ENCODE measurements at places on chromosomes 16 and 17.

DNA sequence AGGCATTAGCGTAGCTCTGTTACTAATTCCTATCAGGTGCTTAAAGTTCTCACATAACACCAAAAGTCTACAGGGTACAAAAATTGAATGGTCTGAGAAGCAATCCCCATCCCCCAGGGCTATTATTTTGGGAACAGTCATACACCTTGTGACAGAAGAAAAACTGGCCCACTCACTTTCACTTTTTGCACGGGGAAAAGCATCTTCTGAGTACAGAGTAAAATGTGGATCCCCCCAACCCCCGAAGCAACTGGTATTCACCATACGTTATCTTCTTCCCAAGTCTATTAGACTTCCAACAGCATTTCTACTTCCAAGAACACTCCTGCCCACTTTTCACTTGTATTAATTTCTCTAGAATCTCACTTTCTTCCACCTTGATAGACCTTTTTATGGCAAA is 11.8 kb downstream of the GGA3 start:
- no peak for DNase-seq

GRCh38 chr16:75589306-75589705 is 23.1 kb downstream of the GABARAPL2 start:
- no peak for DNase-seq

- DNase-seq: no peak
These were observed 17.0 kb downstream of the ITGA3 start for GRCh38 chr17:50072925-50073324.

DNA sequence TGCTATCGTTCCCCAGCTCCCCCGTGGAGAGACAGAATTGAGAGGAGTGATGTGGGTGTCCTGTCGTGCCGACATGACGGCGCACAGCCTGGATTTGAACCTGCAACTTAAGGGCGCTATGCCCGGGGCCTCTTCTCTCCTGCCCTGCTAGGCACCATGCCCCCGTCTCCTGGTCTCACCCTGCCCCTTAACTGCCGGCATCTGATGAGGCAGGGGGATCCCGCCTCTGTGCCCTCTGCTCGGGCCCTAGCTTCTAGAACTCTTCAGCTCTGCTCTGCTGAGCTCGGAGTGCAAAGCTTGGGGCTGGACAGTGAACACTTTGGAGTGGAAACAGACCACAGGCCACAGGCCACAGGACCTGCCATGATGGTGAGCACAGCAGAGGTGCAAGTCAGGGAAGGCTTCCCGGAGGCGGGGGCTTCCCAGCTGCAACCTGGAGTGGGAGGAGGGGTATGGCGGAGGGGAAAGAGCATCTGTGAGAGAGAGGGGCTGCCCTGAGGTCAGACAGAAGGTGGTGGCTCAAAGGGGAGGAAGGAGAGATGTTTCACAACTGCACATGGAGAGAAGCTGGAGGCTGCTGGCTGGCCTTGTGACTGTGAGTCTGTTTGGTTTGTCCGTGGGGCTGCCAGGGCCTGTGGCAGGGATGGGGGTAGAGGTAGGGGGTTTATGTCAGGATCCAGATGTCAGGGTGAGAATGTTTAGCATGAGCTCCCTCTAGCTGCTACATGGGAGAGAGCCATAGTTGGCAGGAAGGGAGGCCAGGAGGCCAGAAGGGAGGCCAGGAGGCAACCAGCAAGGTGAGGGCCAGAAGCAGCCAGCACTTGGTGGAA is 107.8 kb downstream of the CRLF3 start:
- DNase-seq: no peak

- DNase-seq: no peak
These were observed 28.6 kb upstream of the SSTR5 start for GRCh38 chr16:1043881-1044451.

- DNase-seq: no peak
These were observed 76.9 kb downstream of the RPA1 start for GRCh38 chr17:1906662-1907101.

- DNase-seq: no peak
These were observed 10.5 kb upstream of the METRNL start for GRCh38 chr17:83068641-83069570.

GRCh38 chr17:1852327-1852726 is 22.5 kb downstream of the RPA1 start:
- DNase-seq: no peak

DNA sequence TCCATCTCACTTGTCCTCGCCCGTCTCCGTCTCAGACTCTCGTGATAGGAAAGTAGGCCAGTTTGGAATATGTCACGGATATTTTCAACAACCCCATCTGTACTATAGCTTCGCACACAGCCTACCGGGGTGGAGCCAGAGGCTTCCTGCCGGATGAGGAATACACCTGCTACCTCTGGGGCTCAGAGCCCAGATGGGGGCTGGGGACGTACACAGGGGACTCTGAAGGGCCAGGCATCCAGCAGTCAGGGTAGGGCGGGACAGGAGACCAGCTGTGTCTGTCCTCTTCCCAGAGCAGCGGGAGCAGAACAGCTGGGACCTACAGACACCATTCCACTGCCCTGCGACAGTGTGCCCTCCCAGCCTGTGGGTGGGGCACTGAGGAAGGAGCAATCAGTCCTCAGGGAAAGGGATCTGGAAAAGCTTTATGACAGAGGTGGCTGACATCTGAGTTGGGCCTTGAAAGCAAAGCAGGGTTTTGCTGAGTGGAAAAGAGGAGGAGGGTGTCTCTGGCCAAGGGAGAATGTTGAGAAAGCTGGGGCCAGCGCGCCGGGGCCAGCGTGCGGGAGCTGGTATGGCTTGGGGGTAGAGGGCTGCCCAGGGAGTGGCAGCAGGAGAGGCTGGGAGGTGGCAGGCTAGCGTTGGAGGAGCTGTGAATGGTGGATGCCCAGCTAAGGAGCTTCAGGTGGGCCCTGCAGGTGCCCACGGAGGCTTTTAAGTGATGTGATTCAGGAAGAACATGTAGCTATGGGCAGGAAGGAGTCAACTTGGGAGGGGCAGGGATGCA is 11.5 kb upstream of the SRCIN1 start:
- DNase-seq: no peak

GRCh38 chr16:21088143-21088542 is 62.5 kb downstream of the DNAH3 start:
- DNase-seq: no peak

GRCh38 chr17:48621410-48622392 is 4.5 kb downstream of the HOXB9 start:
- no peak for DNase-seq

- no peak for DNase-seq
These were observed 14.0 kb downstream of the ANKRD11 start for GRCh38 chr16:89476379-89476778.

DNA sequence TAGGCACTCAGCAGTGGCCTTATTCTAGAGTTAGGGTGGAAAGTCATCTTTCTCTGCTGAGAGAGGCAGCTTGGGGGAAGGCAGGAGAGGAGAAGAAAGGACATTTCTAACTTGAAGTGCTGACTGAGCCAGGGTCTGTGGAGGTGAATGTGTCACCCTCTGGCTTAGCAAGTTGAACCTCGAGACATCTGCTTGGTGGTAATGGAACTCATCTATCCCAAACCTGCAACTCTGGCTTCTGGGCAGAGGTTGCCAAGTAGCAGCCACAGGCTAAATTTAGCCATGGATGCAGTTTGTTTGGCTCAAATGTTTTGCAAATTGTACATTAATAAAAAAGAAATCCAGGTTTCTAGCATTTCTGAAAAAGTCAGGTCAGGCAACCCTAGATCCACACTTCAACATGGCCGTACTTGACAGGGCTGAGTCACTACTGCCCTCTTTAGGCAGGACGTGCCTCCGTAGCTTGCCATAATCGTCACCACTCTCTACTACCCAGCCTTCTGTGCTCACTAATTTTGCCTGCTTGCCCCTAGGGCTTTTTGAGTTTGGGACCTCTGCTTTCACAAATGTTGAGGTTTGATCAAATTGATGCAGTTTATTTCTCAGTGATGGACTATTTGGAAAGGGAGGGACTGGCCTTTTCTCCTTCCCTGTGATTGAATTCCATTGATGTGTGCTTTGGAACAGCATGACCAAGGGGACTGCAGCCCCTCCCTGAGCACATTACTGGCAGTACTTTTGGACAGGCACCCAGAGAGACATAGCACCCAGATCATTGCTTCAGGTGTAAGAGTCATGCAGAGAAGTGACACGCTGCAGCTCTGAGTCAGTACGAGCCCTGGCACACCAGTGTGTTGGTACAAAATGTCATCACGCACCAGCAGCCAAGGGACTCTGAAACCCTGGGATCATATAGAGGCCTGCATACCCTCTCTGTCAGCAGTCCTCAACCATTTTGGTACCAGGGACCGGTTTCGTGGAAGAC is 5.2 kb downstream of the CDH13 start:
- no peak for DNase-seq

GRCh38 chr17:34370997-34371395 is 8.0 kb upstream of the CCL1 start:
- DNase-seq: no peak

GRCh38 chr17:62572888-62573401 is 54.5 kb upstream of the MRC2 start:
- DNase-seq: no peak

GRCh38 chr16:5895137-5895536 is 797.5 kb upstream of the EEF2KMT start:
- no peak for DNase-seq

- DNase-seq: no peak
These were observed 66.1 kb upstream of the NLK start for GRCh38 chr17:27976331-27976730.

DNA sequence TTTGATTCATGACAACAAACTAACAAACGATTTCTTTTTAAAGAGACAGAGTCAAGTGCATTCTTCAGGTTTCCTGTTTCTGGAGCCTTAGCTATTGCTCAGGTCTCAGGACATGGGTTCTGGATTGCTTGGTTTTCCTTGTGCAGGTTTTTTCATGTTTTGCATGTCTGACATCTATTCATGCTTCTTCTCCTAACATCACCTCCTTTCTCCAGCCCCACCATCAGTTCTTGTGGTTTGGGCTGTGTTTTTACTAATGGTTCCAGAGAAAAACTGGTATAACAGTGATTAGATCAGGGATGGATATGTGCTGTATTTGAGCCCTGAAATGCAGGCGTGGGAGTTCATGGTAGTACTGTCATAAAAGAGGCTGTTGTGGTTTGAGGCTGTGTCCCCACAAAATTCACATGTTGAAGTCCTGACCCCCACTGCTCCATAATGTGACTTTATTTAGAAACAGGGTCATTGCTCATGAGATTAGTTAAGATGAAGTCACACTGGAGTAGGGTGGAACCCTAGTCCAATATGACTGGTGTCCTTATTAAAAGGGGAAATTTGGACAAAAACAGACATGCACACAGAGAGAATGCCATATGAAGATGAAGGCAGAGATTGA is 67.9 kb downstream of the IRX6 start:
- no peak for DNase-seq

GRCh38 chr17:44898768-44899073 is 524 bp downstream of the EFTUD2 start:
- no peak for DNase-seq

- DNase-seq: no peak
These were observed 101.1 kb downstream of the MSI2 start for GRCh38 chr17:57357392-57357784.

GRCh38 chr16:67760206-67760955 is 41.3 kb upstream of the GFOD2 start:
- DNase-seq: no peak

DNA sequence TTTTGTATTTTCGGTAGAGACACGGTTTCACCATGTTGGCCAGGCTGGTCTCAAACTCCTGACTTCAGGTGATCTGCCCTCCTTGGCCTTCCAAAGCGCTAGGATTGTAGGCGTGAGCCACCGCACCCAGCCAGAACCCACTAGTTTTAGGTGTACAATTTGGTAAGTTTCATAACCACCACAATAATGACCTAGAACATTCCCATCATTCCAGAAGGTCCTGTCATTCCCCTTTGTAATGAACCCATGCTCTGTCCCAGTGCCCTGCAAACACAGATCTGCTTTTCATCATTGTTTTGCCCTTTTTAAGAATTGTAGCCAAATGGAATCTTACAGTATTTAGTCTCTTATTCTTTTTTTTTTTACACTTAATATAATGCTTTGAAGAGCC is 35.6 kb upstream of the IRF8 start:
- no peak for DNase-seq

GRCh38 chr16:83403761-83404160 is 404.0 kb upstream of the HSBP1 start:
- DNase-seq: no peak

DNA sequence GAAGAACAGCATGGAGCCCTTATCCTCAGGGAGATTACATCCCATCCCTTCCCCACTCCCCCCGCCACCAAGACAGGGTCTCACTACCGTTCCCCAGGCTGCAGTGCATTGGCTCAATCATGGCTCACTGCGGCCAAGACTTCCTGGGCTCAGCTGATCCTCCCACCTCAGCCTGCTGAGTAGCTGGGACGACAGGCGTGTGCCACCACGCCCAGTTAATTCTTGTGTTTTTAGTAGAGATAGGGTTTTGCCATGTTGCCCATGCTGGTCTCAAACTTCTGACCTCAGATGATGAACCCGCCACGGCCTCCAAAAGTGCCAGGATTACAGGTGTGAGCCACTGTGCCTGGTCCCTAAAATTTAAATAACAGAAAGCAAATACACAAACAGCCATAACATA is 48.8 kb downstream of the STH start:
- no peak for DNase-seq

- no peak for DNase-seq
These were observed 1.4 kb upstream of the PAGR1 start for GRCh38 chr16:29814592-29814991.

DNA sequence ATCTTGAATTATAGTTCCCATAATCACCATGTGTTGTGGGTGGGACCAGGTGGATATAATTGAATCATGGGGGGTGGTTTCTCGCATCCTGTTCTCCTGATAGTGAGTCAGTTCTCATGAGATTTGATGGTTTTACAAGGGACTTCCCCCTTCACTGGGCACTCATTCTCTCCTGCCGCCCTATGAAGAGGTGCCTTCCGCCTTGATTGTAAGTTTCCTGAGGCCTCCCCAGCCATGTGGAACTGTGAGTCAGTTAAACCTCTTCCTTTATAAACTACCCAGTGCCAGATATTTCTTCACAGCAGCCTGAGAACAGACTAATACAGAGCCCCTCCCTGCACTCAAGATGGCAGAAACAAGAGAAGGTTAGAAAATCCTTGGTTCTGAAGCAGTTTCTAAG is 26.4 kb downstream of the LDAF1 start:
- DNase-seq: no peak

DNA sequence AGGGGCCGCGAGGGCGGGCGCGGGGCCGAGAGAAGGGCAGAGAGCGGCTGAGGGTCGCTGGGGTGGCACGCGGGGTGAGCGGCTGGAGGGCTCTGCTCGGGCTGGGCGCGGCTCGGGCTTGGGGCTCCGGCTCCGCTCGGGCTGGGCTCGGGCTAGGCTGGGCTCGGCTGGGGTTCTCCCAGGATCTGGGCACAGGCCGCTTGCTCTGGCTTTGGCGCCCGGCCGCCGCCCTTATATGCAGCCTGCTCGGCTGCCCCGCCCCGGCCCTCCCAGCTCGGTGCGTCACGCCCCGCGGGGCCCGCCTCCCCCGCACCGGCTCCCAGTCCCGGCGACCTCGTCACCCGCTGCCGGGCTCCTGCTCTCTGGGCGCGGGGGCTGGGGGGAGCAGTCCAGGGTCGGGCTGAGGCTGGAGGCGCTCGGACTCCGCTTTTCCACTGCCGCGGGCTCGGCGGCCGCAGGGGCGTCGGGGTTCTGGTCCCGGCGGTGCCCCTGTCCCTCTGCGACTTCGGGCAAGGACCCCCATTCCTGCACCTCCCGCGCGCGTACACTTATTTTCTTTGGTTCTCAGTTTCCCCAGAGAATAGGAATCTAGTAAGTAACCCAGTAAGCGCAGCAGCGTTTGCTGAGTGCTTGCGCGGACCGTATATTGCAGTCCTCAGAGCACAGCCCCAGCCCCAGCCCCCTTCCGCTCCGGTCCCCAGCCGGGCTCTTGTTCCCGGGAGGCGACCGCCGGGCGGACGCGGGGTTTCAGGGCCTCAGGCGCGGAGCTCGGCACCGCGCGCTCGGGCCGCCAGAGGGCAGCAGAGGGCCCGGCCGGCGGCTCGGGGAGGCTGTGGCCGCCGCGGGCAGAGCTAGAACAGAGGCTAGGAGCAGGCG is at the start of gene RASD1:
RASD1 (minus strand) TSS at position 207 of the 876 bp plus-strand sequence. CDS start 214 bp downstream, outside the sequence.
- peak; percentile 24 for DNase-seq
